ENCODE measurements at places on chromosomes 12 and 14. TPM values are rescaled to one million over a fixed set of nuclear protein-coding genes. Genes with fewer than 3 reads are reported as not detected.

ASCL1 gene
- not detected for polyA plus RNA-seq

FGF6 gene
- polyA plus RNA-seq: 58.5 TPM

PPFIBP1 gene
- 28.1 TPM for polyA plus RNA-seq

ACSM4 gene
- polyA plus RNA-seq: 0.09 TPM

SPPL3 gene
- polyA plus RNA-seq: 49.2 TPM

AQP2 gene
- polyA plus RNA-seq: not detected

RIPK3 gene
- 1.1 TPM for polyA plus RNA-seq

LMNTD1 gene
- polyA plus RNA-seq: 0.16 TPM

ANO2 gene
- 4.0 TPM for polyA plus RNA-seq

TIMELESS gene
- 11.9 TPM for polyA plus RNA-seq

MORN3 gene
- 0.34 TPM for polyA plus RNA-seq

DENND5B gene
- 20.6 TPM for polyA plus RNA-seq

PRPH gene
- 1.7 TPM for polyA plus RNA-seq

TAS2R30 gene
- 0.39 TPM for polyA plus RNA-seq

SYNE3 gene
- 9.2 TPM for polyA plus RNA-seq

C1RL gene
- polyA plus RNA-seq: 10.5 TPM

C3AR1 gene
- 3.3 TPM for polyA plus RNA-seq

TRIM9 gene
- 1.6 TPM for polyA plus RNA-seq

LTBP2 gene
- polyA plus RNA-seq: 7.7 TPM

OTX2 gene
- polyA plus RNA-seq: not detected

CCDC177 gene
- not detected for polyA plus RNA-seq
